ENCODE measurements at places on chromosomes 12 and 14.

GRCh38 chr12:64718649-64719048, 40.6 kb downstream of the GNS start:
- DNase-seq: no peak

DNA sequence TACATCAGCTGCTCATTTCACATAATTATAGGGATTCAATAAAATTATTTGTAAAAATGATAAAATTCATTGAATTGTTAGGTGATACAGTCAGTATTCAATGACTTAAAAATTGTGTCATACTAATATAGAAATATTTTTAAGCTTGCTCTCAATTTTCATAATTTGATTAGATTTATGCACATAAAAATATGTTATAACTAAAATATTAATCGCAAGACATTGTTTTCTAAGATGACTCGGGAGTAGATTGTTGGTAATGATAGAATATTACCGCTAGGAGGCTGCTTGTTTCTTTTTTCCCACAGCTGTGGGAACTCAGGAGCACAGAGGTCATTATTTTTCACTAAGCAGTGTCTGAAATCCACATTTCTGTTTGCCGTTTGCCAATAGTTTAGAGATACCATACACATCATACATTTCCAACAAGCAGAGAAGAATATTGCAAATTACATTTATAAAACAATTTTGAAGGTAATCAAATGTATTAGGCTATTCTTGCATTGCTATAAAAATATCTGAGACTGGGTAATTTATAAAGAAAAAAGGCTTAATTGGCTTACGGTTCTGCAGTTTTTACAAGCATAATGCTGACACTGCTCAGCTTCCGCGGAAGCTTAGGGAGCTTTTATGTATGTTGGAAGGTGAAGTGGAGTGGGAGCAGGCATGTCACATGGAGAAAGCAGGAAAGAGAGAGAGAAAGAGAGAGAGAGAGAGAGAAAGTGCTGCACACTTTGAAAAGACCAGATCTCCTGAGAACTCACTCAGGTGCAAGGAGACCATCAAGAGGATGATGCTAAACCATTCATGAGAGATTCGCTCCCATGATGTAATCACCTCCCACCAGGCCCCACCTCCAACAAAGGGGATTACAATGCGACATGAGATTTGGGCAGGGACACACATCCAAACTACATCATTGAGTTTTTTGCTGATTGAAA, 9.2 kb downstream of the CD69 start:
- no peak for DNase-seq

GRCh38 chr12:53677800-53678148, 1.9 kb upstream of the ATP5MC2 start:
- DNase-seq: peak; percentile 4

- DNase-seq: no peak
Measured at GRCh38 chr12:26451763-26452162, 256.4 kb downstream of the SSPN start.

DNA sequence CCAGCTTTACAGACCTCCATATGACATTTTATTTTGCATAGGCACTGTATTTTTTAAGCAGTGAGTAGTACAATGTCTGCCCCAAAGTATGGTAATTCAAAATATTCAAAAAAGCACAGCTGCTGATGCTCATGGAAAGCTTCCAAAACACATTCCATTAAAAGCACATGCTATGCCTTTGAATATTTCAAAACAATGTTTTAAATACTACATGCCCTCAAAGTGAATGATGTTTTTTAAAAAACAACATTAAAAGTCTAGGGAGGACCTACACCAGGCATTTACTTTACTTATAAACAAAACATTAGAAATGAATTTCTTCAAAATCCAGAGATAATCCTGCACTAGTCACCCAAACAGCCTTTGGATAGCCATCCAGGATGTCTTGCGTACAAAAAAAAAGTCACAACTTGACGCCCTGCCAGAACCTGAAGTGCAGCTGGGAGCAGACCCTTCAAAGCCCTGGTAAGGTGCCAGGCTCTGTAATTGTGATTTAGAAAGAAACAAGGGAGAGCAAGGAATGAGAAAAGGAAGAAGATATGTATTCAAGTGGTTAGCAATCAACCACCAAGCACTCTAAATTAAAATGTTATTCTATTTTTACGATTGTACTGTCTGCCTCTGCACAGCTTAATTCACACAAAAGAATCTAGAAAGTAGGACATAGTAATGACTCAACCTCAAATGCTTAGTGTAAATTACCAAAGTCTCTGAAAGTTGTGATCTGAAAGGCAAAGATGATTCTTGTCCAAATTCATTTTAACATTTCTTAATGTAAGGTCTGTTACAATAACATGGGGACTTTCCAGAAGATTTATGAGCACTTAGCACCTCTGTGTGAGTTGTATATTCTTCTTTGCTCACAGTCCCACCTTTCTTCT, 31.9 kb downstream of the CEP83 start:
- DNase-seq: peak; percentile 39

DNA sequence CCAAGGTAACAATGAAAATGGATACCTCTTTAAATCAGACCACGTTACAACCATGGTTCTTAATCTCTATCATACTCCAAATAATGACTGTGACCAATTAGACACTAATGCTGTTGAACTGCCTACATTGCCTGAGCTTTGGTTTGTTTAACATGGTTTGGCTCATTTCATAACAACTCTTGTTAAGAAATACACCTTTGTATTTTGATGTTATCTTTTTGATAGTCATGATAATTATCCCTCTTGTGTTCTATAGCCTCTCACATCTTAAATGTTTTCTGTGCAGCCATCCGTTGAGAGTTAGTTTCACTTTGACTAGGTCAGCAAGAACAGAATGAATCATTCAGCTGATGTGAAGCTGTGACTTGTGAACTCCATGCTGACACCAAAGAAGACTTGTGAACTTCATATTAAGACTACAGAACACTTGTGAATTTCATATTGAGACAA, 75.5 kb upstream of the RERGL start:
- no peak for DNase-seq

GRCh38 chr14:92040431-92041051, 682 bp upstream of the TRIP11 start:
- peak; percentile 18 for DNase-seq

- DNase-seq: no peak
Measured at GRCh38 chr12:113072136-113072535, 15.6 kb downstream of the DTX1 start.

DNA sequence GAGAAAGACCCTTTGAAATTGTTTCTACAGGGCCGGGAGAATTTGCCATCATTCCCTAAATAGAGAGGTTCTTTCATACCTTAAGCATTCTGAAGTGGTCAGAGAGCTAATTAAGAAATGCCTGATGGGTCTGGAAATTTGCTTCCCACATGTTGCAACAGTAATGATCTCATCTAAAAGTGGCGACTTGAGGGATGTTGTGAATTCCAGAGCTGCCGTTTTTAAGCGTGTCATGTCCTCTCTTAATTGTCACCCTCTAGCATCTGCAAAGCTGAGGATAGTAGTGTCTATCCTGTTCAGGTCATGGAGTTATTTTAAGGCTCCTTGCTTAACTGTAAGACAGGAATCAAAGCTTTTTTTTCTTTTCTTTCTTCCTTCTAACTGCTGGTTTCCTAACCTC, 60.4 kb downstream of the FOS start:
- no peak for DNase-seq

DNA sequence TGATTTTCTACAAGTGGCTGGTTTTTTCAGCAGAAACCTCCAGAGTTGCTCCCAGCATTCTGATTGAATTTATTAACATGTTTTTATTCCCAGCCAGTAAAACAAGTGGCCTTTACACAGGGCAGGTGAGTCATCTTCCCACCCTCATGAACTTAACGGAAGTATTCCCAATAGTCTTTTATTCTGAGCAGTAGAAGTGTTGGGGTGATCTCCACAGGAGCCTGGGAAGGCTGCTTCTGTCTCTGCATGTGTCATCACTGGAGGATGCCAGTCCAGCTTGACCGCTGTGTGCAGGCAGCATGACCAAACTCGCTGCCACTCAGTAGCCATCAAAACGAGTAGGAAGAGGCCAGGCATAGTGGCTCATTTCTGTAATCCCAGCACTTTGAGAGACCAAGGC, 13.4 kb upstream of the DNAH10 start:
- no peak for DNase-seq

- DNase-seq: no peak
Measured at GRCh38 chr14:51367600-51367931, 127.5 kb downstream of the TMX1 start.

DNA sequence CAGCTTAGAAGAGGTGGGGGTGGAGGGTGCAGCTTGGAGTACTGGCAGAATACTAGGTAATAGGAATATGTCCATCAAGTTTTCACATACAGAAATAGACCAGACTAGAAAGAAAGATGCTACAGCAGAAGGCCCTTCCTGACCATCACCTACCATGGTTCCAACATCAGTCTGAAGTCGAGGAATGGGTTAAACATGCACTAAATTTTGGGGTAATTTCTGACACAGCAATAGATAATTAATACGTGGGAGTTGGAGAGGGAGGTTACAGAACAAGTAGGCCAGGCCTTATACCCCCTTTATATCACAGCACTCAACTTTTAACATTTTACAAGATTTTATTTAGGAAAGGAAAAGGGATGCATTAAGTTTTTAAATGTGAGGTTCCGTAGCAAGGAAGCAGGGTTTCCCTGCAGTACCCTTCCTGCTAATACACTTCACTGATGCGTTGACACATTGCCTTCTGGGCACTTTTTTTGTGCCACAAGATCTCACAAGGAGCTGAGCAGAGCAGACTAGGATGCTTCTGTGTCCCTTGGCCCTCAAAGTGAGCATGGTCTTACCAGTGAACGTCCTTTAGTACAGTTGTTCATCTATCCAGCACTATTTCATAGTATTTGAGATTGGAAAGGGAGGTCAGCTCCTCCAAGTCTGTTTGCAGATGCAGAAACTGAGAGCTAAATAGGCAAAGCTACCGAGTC, 50.8 kb downstream of the EID3 start:
- no peak for DNase-seq

Data from NCI-H2171 (cell line).